ENCODE measurements at places on chromosomes 16 and 17.

- DNase-seq, result no peak
These were observed 6.3 kb downstream of the ACSF3 start for GRCh38 chr16:89099905-89100304.

DNA sequence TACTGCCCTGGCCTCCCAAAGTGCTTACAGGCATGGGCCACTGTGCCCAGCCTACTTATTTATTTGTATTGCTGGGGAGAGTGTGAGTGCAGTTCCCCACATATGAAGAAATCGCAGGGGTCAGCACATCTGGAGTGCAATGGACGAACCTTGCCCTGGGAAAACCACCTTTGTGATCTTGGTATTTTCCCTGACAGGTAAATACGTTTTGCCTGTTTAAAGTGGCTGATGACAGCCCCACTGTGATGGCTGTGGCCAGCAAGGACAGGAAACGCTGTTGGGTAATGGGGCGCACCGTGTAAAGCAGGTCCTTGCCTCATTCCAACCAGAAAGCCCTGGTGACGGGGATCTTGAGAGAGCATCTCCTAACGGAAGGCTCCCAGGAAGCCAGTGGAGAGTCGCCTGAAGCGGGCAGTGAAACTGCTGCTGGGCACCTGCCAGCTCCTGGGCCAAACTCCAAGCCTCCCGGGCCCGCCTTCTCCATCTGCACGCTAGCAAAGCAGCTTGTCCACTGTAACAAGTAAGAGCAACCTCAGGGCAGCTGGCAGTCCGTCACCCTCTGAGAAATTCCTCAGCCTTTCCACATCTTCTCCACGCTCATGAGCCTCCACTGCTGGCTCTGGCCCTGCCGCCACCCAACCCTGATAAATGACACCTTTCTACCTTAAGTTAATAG is 17.5 kb downstream of the EMC8 start:
- no peak for DNase-seq

- no peak for DNase-seq
These were observed 5.5 kb downstream of the CYBC1 start for GRCh38 chr17:82444941-82445521.

DNA sequence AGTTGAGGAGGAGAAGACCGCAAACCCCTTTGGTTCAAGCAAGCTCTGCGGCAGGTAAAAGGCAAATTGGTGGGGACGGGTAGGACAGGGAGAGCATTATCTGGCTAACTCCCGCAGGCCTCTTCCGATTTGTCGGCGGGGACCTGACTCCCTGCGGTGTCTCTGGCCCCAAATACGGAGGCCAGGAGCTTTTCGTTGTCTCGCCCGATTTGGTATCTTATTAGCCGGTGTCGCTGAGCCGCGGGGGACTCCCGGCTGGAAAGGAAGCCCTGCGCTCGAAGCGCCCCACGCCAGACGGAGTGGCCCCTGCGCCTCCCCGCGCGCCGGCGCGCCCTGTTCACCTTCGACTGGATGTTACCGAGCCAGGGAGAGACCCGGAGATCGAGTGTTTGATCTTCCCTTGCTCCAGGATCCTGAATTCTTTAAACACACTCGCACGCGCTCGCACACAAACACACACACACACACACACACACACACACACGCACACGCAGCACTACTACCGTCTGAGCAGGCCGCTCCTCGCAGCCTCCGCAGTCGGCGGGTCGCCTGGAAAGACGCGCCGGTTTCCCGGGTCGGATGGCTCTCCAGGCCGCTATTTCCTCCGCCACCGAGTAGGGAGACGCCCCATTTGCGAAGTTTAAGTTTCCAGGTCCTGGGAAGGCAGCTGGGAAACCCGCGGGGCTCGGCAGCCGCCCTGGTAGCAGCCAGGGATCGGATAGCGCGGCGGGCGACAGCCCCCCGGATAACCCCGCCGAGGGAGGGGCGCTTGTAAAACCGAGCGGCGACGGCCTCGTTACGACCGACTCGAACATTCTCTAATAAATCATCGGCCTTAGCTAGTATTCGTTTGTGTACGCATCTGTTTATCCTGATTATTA is 3.3 kb downstream of the PRAC1 start:
- DNase-seq, result no peak

GRCh38 chr17:9887508-9887907 is 17.6 kb downstream of the RCVRN start:
- no peak for DNase-seq

DNA sequence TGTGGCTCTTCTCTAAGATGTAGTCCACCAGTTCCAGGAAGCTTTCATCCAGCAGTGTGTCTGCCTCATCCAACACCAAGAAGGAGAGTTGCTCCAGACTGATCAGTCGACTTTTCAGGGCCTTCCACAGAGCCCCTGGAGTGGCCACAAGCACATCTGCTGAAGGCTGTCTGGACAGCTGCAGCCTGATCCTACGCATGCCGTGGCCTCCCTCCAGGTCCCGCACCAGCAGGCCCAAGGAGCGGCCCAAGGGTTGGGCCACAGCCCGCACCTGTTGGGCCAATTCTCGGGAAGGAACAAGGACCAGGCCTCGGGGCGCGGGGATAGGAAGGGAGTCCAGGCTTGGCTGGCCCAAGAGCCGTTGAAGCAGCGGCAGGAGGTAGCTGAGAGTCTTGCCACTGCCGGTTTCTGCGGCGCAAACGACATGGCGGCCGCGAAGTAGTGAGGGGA is 729 bp downstream of the DDX28 start:
- DNase-seq, result no peak

DNA sequence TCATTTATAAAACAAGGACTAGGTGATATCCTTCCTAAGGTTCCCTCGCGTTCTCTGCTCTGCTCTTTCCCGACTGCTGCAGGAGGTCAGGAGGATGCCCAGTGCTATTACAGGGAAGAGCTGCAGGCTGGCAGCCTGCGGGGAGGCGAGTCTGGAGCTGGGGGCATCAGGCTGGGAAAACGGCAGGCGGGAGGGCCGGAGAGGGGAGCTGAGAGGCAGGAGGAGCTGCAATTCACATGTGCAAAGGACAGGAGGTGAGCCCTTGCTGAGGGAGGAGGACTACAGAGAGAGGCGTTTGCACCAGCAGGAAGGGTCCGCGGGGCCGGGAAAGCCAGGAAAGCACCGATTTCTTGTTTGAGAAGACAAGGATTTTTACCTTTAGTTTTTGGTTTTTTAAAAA is 8.1 kb downstream of the ADAD2 start:
- no peak for DNase-seq

DNA sequence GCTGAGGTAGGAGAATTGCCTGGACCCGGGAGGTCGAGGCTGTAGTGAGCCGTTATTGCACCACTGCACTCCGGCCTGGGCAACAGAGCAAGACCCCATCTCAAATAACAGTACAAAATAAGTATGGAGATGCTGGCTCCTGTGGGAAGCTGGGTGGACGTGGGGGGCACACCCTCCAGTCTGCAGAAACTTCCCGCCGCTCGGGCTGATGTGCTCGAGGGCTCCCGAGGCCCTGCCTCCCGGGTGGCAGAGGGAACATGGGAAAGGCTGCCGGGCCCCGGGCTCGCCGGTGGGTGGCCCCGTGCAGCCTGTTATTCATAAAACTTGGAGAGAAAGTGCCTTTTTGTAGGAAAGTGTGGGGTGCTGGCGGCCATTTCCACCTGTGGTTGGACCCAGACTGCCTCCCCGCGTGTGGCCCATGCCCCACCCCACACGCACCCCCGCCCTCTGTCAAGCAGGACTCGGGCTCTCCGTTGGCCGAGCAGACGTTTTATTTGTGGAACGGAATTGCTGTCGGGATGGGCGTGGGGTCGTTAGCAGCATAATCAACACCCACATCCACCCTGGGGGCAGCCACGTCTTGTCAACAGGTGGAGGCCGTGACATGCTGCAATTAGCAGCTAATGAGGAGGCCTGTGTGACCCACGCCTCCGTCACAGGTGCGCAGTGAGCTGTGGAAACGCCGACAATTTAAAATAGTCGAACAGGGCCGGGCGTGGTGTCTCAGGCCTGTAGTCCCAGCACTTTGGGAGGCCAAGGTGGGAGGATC is 7.4 kb upstream of the CIAO3 start:
- DNase-seq, result no peak

GRCh38 chr17:67562005-67562404 is 155.7 kb upstream of the NOL11 start:
- no peak for DNase-seq

- DNase-seq, result no peak
These were observed 151.3 kb downstream of the ZFHX3 start for GRCh38 chr16:72896485-72897118.

DNA sequence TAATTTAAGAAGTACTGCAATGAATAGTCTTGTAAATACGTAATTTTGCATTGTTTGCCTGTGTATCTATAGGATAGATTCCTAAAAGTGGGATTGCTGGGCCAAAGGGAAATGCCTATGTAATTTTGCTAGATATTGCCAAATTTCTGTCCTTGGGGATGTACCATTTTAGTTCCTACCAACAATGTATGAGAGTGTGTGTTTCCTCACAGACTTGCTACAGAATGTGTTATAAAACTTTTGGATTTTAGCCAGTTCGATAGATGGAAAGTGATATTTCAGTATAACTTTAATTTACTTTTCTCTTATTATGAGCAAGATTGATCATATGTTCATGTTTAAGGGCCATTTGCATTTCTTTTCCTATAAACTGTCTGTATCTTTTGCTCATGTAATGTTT is 8.3 kb downstream of the TANGO6 start:
- no peak for DNase-seq

DNA sequence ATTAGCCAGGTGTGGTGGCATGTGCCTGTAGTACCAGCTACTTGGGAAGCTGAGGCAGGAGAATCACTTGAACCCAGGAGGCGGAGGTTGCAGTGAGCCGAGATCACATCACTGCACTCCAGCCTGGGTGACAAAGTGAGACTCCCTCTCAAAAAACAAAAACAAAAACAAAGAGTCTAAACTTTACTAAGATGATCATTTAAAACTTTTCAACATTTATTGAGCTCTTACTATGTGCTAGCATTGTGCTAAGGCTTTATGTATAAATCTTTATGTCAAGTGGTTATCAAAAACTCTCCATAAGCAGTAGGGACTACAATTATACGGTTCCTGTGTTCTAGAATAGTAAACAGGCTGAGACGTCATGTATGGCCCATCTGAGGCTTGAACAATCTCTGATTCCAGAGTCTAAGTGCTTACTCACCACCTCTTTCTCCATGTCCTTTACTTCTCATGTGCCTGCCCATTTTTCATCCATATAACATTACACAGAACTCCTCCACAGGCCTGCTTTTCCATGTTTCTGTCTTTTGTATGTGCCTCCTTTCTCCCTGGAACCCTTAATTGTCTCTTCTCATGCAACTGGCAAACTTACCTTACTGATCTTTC is 66.7 kb downstream of the NUP88 start:
- no peak for DNase-seq

DNA sequence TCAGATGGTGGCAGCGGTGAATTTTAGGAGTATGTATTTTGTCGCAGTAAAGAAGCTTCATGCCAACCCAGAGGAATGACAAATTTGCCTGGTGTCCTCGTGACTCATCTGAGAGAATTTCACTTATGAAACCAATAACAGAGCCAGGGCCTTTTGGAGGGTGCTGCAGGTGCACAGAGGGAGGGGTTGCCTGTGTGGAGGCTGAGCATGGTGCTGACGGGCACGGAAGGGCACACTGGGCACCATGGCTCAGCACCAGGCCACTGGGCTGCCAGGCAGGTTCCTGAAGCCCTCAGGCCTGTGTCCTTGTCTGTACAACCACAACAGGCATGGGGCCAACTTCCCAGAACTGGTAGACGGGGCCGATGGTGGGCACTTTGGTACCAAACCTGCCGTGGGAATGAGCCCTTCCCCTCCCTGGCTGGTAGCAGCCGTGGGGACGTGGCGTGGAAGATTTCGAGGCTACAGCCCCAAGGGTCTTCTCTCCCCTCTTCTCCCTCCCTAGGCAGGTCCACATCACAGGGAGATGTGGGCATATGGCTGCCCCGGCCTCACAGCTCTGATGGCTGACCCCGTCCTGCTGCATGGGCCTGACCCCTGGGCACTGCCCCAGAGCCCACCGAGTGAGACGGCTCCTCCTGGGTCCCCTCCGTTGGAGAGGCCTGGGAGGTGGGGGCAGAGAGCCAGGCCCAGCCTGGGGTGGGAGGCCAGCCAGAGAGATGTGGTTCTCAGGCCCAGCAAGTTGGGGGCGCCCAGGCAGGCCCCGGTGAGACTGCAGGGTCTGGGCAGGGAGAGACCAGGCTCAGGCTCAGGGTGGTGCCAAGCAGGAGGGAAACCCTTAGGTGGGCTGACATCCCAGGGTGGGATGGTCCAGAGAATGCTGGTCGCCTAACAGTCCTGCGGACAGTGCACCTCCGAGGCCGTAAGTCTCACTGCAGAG is 30.2 kb upstream of the ZNF469 start:
- no peak for DNase-seq

DNA sequence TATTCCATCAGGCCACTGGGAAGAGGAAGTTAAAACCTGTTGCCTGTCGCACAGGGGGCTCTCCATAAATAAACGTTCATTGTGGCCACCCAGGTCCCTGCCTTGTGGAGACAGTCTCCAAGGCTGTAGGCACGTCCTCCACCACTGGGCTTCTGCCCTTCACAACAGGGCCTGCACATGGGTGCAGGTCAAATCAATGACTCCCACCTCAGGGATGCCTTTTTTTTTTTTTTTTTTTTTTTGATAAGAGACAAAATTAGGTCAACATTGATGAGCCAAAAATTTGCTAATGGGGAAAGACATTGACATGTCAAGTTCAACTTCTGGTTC is 12.6 kb upstream of the SLC12A3 start:
- no peak for DNase-seq

DNA sequence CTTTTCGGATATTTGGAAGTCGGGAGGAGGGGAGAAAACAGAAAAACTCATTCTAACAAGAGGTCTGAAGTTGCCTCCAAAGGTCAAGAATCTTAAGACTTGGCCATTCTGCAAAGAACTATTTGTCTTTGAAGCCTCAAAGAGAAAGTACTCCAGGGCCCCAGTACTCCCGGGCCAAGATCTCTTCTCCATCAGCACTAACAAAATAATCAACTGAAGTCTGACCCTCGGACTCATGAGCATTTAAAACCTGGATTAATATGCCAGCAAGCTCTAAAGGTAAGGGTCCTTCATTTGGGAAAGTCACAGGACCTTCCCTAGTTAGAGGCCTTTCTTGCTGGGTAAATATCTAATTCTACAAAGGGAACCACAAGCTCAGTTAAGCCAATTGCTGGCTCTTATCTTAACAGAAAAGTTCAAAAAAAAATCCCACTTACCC is 4.5 kb downstream of the AXIN2 start:
- no peak for DNase-seq

GRCh38 chr16:26709175-26709574 is 357.6 kb upstream of the C16orf82 start:
- no peak for DNase-seq

GRCh38 chr17:82980632-82981031 is 98.8 kb upstream of the METRNL start:
- no peak for DNase-seq

- no peak for DNase-seq
These were observed 127.8 kb downstream of the SDK2 start for GRCh38 chr17:73516431-73516830.

All from amniotic stem cell (primary cell).